NCI-H1930 (cell line): ENCODE measurements at places on chromosomes 1 and 21.
A peak's percentile ranks its signal among the peaks of the same experiment; 100 is the strongest.

DNA sequence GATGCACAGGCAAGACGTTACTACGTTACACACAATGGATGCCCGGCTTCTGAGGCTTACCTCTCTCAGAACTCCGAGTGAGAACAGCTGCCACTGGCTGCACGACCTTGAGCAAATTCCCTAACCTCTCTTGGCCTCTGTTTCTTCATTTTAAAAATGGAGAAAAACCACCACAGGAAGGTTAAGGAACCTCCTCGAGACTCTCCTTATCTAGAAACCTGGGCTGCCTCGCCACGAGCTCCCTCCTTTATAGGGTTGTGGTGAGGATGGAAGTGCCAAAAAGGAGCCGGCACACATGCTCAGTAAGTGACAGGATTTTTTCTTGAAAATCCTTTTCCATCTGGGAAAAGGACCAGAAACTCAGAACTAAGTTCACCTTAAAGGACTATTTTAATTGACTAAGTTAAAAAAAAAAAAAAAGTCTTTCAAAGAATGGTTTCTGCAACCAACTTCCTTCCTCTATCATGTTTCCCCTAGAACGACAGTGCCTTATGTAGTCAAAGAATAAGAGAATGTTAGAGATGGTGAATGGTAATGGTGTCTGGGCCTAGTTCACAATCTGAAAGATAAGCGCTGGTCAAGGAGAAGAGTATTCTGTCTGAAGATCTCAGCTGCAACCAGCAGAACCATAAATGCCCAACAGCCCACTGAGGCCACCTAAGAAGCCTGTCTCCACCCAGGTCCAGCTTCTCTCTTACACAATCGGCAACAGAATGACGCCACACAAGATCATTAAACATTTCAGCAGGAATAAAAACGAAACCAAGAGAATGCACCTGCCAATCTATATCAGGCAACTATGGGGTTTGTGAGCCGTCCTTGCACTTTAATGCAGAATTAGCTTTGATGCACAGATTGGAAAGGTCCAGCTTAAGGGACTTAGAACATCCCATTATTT, 64.9 kb downstream of the SLC45A1 start:
- no peak for DNase-seq

DNA sequence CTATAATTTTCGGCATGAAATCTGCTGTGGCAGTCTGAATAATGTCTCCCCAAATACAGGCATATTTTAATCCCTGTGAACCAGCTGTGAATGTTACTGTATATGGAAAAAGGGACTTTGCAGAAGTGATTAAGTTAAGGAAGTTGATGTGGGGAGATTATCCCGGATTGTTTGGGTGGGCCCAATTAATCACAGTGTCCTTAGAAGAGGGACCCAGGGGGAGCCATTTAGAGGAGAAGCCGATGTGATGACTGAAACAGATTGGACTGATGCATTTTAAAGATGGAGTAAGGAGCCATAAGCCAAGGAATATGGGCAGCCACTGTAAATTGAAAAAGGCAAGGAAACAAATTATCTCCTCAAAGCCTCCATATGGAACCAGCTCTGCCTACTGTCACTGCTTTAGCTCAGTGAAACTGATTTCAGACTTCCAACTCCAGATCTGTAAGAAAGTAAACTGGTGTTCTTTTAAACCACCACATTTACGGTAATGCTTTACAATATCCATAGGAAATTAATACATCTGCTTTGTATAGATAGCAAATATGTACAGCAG, 61.1 kb upstream of the GPR88 start:
- DNase-seq = no peak

DNA sequence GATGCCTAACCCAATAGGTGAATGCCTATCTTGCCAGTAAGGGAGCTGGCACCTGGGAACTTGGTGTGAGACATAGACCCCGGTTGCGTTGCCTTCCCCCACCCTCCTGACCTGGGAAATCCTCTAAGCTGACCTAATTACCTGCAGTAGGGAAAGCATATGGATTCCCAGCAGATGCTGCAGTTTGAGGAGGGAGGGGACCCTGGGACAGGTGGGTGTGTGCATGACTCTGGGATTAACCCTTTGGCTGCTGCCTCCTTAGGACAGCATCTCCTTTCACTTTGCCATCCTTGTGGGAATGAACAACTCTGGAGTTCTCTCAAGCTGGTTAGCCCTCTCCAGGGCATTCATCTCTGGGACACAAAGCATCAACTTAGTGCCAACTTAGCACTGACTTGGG, 16.4 kb upstream of the NFASC start:
- no peak for DNase-seq

GRCh38 chr1:22303816-22304215, 147.8 kb upstream of the ZBTB40 start:
- DNase-seq = no peak

DNA sequence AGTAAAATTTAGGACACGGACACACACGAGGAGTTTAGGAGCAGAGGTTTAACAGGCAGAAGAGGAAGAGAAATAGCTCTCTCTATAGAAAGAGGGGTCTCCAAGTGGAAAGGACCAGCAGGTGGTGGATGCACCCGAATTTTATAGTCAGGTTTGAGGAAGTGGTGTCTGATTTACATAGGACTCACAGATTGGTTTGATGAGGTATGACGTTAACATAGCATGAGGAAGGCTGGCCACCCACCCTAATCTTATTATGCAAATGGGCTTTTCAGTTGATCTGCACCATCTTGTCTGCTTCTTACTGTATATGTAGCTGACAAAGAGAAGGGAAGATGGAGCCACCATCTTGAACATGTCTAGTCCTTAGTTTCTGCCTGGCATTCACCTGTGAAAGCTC, 52.5 kb upstream of the RGS2 start:
- no peak for DNase-seq

- no peak for DNase-seq
Measured at GRCh38 chr1:38891753-38892152, 10.4 kb upstream of the GJA9 start.

DNA sequence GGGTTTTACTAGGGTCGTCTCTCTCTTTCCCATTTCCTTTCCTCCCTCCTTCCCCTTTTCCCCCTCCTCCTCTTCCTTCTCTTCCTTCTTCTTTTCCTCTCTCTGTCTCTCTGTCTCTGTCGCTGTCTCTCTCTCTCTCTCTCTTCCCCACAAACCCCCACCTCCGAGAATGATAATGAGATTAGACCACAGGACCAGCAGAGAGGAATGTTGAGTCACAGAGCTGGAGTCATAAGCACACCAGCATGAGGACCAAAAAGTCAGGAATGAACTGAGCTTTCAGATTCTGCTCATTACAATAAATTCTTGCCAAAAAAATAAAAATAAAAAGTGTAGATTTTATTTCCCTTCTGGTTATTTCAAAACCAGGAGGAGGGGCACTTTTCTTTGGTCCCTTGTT, 377.4 kb downstream of the LTN1 start:
- DNase-seq = no peak

DNA sequence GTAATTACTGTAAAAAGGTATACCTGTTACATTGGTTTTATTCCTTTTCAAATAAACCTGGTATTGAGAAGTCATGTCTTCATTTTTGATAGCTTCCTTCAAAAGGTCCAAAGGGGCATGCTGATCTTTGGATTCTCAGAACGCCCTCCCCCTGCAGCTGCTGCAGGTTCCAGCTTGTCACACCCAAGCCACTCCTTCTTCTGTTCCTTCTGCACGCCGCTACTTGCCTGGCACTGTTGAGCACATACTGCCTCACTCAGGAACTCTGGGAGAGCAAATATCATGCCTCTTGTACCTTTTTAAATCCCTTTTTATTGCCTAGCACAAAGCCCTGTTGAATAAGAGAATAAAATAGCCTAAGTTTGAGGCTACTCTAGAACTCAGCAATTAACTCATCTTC, 136.9 kb downstream of the BARHL2 start:
- no peak for DNase-seq

- no peak for DNase-seq
Measured at GRCh38 chr1:103859721-103860120, 110.0 kb downstream of the AMY1C start.

DNA sequence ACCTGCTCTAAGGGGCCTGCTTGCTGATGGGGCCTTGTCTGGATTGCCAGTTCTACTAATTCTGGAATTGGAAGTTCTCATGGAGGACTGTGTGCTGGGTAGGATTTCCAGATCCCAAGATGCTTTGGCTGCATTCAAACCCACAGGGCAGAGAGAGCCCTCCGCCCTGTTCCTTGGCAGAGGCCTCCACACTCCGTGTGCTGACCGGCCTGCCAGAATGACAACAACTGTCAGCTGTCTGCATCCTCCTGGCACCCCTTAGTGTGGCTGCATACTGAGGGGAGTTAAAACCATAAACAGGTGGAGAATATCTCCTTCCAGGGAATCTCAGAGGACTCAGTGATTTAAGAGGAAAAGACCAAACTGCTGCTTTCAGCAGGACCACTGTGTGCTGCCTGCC, 60.7 kb downstream of the ADARB1 start:
- DNase-seq = no peak

DNA sequence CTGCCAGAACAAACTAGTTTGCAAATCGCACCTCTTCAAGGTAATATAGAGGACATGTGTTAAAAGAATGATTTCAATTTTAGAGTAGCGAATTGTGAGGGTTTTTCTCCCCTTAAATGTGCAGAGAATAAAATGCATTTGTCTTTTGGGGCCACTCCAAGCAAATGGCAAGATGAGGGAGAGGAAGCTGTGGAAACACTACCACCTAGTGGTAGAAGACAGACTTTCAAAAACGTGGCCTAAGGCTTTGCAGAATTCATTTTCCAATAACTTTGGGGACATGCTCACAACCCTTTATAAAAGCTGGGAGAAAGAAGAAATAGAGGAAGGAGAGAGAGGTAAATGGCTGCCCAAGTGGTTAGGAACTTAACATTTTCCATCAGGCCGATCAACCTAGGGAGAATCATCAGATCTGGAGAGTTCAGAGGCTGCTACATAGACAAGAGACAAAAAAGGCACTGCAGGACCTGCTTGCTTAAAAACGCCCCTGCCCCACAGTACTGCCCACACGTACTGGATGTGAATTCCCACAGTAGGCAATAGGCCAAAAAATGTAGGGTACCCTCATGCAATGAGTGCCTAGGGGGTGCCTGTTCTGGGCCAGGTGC, 15.7 kb upstream of the RCAN1 start:
- peak; percentile 36 for DNase-seq

- no peak for DNase-seq
Measured at GRCh38 chr21:36076878-36077655, 7.2 kb downstream of the CBR1 start.

- DNase-seq = no peak
Measured at GRCh38 chr1:2583331-2583791, 3.2 kb upstream of the PRXL2B start.

GRCh38 chr1:64686828-64687724, 57.8 kb upstream of the RAVER2 start:
- no peak for DNase-seq

DNA sequence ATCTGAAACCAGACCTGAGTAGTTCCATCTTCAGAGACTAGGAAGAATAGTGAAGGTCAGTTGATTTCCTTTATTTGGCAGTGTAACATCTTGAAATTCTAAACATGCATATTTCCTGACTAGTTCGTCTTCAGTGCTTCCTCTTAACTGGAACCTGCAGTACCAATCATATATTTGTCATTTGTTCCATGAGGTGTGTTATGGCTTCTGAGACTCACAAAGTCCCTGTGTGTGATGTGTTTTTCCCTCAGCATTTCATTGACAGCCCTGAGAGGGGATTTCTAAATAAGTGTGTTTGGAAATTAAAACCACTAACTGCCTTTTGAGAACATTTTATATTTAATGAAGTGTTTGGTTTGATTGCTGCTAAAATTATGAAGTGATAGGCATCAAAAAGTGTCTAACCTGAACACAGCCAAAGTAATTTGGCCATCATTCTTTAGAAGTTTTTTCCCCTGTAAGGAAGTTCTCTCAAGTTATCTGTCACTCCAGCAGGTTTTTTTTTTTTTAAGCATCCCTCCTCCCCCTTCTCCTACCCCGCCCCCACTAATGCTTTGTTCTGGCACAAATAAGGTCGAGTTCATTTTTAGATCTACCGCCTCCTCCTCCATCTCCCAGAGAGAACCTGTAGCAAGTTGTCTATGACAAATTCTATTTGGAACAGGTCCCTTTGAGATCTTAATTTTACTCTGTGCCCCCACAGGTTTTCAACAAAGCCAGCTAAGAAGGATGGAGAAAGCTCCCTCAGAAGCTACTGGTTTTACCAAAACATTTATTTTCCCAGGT, 61.4 kb downstream of the TMEM200B start:
- no peak for DNase-seq

- no peak for DNase-seq
Measured at GRCh38 chr1:166221316-166221715, 54.5 kb upstream of the FAM78B start.

DNA sequence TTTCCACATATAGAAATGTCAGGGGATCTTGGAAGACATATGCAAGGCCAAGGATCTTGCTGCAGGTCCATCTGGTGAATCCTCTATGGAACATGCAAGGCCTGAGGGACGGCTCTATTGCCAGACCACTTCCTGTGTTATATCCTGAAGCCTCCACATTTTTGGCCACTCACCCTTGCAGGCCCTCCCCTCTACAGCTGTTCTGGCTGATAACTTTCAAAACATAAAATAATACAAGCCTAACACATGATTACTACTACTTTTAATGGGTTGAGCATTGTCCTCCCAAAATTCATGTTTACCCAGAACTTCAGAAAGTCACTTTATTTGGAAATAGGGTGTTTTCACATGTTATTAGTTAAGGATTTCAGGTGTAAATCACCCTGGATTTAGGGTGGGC, 18.5 kb upstream of the LYPLAL1 start:
- DNase-seq = no peak

GRCh38 chr1:233166896-233167295, 128.6 kb downstream of the PCNX2 start:
- DNase-seq = no peak
